ENCODE measurements at places on chromosomes 3 and 15. TPM values are rescaled to one million over a fixed set of nuclear protein-coding genes. Genes with fewer than 3 reads are reported as not detected.

CLASP2 gene
- polyA plus RNA-seq: 17.0 TPM

UMPS gene
- 45.9 TPM for polyA plus RNA-seq

DCLK3 gene
- polyA plus RNA-seq: 0.16 TPM

FOXL2NB gene
- polyA plus RNA-seq: 1.6 TPM

CADM2 gene
- polyA plus RNA-seq: 6.0 TPM

GNL3 gene
- polyA plus RNA-seq: 71.8 TPM

TRMT10C gene
- polyA plus RNA-seq: 12.0 TPM

RGMA gene
- 3.2 TPM for polyA plus RNA-seq
